ENCODE measurements at places on chromosomes 11 and 22. TPM values are rescaled to one million over a fixed set of nuclear protein-coding genes. Genes with fewer than 3 reads are reported as not detected.
A peak's percentile ranks its signal among the peaks of the same experiment; 100 is the strongest.

DNA sequence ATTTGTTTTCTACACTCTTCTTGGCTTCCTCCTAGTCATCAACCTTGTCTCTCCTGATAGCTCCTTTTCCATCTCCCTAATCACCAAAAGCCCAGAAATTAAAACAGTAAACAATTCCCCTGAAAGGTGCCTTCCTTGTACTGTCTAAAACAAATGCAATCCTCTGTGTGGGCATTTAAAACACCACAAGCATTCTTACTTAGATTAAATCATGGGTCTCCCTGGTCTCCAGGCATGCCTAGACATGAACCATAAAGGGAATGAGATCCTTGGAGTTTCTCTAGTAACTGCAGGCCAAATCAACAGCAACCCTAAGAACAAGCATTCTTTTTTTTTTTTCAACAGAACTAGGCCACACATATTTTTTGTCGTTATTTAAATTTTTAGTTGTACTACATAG, 1.9 kb downstream of the BTG4 start:
- DNase-seq, result no peak
- no peak overlapping the region for H3K4me3 ChIP-seq
- no peaks in the 10 kb centered on the region for H3K36me3 ChIP-seq
- peaks cover 11% of the 10 kb centered on the region for H3K4me1 ChIP-seq

DNA sequence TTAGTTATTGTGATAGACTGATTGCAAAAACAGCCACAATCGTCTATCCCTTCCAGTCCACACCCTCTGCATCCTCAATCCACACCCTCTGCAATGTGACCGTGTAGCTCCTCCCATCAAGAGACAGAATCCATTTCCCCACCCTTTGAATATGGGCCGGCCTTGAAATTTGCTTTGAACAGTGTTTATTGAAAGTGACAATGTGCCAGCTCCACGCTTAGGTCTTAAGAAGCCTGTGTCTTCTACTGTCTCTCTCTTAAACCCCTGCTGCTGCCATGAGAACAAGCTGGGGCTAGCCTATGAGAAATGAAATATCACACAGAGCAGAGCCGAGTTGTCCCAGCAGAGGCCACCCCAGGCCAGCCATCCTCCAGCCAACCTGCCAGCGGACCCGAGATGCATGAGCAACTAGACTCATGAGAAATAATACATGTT, 22.3 kb upstream of the MICAL2 start:
- H3K4me3 ChIP-seq, result no peak overlapping the region
- DNase-seq, result no peak
- peaks cover 61% of the 10 kb centered on the region for H3K4me1 ChIP-seq
- H3K36me3 ChIP-seq, result no peaks in the 10 kb centered on the region
- H3K27ac ChIP-seq, result peak overlapping the region; percentile 89

DNA sequence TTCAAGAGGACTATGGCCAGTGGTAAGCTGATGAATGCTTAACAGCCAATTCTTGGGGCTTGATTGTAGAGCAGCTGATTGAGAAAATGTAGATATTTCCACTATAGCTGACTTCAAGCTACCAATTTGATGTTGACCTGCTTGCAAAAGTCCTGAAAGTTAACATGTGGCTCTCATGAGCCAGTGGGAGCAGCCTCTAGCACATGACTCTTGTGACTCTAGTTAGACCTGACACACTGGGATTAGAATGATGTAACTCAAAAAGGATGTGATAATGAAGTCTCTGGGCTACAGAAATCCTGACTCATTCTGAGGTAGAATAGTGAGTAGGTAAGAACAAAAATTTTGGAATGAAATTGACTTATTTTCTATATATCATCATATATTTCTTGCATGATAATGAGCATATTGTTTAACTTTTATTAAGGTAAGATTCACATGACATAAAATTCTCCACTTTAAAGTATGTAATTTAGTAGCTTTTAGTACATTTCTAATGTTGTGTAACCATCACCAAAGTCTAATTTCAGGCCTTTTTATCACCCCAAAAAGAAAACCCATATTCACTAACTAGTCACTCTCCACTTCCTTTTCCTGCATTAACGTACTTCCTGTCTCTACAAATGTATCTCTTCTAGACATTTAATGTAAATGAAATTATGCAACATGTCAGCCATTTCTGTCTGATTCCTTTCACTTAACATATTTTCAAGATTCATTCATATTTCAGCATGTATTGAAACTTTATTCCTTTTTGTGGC, 16.1 kb upstream of the OR52H1 start:
- no peaks in the 10 kb centered on the region for H3K27me3 ChIP-seq
- H3K27ac ChIP-seq, result no peak overlapping the region
- H3K4me3 ChIP-seq, result no peak overlapping the region
- no peak for DNase-seq
- H3K4me1 ChIP-seq, result no peaks in the 10 kb centered on the region

DNA sequence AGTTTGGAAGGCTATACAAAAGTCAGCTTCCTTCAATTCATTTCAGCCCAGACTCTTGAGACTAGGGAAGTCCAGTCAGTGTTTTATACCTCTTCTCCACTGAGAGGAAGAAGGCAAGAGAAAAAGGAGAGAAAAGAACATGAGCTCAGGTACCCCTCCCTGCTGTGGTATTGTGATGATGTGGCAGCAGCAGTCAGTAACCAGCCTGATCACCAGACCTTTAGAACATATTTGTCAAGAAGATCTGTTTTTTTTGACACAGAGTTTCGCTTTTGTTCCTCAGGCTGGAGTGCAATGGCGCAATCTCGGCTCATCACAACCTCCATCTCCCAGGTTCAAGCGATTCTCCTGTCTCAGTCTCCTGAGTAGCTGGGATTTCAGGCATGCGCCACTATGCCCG, 21.2 kb upstream of the RPS13 start:
- peaks cover 38% of the 10 kb centered on the region for H3K36me3 ChIP-seq
- H3K27ac ChIP-seq, result no peak overlapping the region
- H3K4me1 ChIP-seq, result no peaks in the 10 kb centered on the region
- H3K27me3 ChIP-seq, result no peaks in the 10 kb centered on the region
- no peak overlapping the region for H3K4me3 ChIP-seq

GRCh38 chr11:13008061-13008435, 1.1 kb upstream of the RASSF10 start:
- H3K27me3 ChIP-seq, result no peaks in the 10 kb centered on the region
- H3K4me1 ChIP-seq, result peaks cover 21% of the 10 kb centered on the region
- no peaks in the 10 kb centered on the region for H3K36me3 ChIP-seq

Gene OR8G1
- not detected for total RNA-seq

GRCh38 chr11:65658174-65659021, 4.3 kb downstream of the RELA start:
- H3K4me3 ChIP-seq, result no peak overlapping the region
- H3K27ac ChIP-seq, result no peak overlapping the region
- peaks cover 28% of the 10 kb centered on the region for H3K4me1 ChIP-seq
- peaks cover 61% of the 10 kb centered on the region for H3K36me3 ChIP-seq

DNA sequence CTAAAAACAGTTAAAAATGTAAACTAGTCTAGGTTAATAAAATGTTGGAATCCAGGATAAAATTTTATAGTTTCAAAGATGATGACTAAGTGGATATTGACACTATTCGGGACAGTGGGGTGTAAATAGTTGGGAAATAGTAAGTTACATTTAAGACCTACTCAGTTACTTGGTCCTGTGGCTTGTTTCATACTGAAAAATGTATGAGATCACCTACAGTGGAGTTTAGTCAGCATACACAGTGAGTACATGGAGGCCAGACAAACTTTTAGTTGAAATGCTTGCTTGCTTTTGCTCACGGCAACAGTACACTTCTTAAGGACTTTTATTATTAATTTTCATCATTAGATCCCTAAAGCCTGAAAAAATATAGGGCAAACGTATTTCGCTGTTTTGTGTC, 16.1 kb downstream of the TRIM22 start:
- no peak overlapping the region for H3K27ac ChIP-seq
- no peak for DNase-seq
- no peaks in the 10 kb centered on the region for H3K36me3 ChIP-seq
- H3K27me3 ChIP-seq, result no peaks in the 10 kb centered on the region
- H3K4me3 ChIP-seq, result no peak overlapping the region
- no peaks in the 10 kb centered on the region for H3K4me1 ChIP-seq

DNA sequence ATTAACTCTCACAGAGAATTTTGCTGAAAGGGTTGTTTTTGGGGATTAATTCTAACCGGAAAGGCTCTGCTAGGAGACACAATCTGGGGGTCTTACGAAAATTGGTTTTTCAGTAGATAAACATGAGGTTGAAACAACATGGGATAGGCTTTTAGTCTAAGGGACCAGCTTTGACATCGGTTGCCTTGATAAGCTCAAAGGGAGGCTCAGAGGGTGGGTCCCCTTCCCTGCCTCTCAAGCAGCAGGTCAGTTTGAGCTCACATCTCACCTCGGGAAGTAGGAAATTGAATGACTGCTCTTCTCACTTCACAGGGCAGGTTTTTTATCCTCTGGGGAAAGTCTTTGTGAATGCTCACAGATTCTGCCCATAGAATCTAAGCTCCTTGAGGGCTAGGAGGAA, 70.2 kb upstream of the KIRREL3 start:
- DNase-seq, result no peak
- no peaks in the 10 kb centered on the region for H3K4me1 ChIP-seq
- no peaks in the 10 kb centered on the region for H3K27me3 ChIP-seq
- H3K4me3 ChIP-seq, result no peak overlapping the region

Data from thyroid gland (tissue), 4 donors.